ENCODE measurements at places on chromosomes 2 and 18. TPM values are rescaled to one million over a fixed set of nuclear protein-coding genes. Genes with fewer than 3 reads are reported as not detected.

DNA sequence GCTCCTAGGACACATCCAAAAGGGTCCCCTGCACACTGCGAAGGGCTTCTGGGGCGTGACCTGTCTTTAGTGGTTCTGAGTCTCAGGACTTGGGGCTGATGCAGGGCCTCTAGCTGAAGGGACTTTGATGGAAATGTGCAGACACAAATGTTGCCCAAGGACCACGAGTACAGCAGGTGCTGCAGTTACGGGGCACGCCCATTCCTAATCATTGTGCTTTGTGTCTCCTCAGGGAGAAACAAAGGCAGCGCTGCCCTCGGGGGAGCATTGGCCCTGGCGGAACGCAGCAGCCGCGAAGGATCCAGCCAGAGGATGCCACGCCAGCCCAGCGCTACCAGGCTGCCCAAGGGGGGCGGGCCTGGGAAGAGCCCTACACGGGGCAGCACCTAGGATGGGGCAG is 8.0 kb downstream of the TUBA3E start:
- no peaks in the 10 kb centered on the region for H3K36me3 ChIP-seq
- no peaks in the 10 kb centered on the region for H3K4me1 ChIP-seq
- DNase-seq: no peak
- H3K4me3 ChIP-seq: no peak overlapping the region
- H3K27ac ChIP-seq: no peak overlapping the region
- H3K27me3 ChIP-seq: no peaks in the 10 kb centered on the region

DNA sequence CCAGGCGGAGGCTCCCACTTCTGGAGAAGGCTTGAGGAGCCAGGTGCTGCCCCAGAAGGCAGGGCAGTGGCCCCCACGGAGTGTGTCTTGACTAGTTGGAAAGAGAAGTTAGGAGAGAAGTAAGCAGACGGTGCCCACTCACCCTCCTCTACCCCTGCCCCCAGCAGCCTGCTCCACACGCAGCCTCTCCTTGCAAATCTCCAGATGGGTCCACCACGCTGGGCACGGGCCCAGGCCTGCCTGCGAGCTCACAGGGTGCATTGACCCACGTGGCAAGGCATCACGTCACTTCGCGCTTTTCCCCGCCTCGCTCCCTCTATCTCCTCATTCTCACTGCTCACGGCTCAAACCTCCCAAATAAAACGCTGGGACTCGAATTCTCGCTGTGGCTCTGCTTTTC is 71.8 kb upstream of the RAB12 start:
- no peaks in the 10 kb centered on the region for H3K4me1 ChIP-seq
- H3K4me3 ChIP-seq: no peak overlapping the region
- H3K36me3 ChIP-seq: no peaks in the 10 kb centered on the region
- no peak overlapping the region for H3K27ac ChIP-seq
- no peaks in the 10 kb centered on the region for H3K27me3 ChIP-seq

CXCR2 gene
- 15.5 TPM for total RNA-seq

DNA sequence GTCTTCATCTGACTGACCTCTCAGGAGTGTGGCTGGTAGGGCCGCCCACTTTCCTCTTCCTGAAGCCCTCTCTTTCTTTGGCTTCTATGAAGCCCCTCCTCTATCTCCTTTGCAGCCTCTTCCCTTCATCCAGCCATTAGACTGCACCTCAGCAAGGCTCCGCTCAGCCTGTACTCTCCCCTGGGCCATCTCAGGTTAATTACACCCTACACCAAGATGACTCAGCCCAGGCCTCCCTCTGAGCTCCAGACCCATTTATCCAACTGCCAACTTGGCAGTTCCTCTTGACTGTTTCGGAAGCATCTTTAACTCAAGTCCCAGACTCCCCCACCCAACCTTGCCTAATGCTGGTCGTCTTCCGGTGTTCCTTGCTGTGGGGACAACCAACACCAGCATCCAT is 5.8 kb upstream of the WNT6 start:
- H3K27ac ChIP-seq: no peak overlapping the region
- peaks cover 15% of the 10 kb centered on the region for H3K4me1 ChIP-seq
- peaks cover 98% of the 10 kb centered on the region for H3K27me3 ChIP-seq
- DNase-seq: no peak
- no peak overlapping the region for H3K4me3 ChIP-seq
- no peaks in the 10 kb centered on the region for H3K36me3 ChIP-seq

GRCh38 chr2:53640466-53640865 is 127.1 kb upstream of the CHAC2 start:
- H3K36me3 ChIP-seq: no peaks in the 10 kb centered on the region
- H3K27me3 ChIP-seq: no peaks in the 10 kb centered on the region
- no peak overlapping the region for H3K27ac ChIP-seq
- no peak for DNase-seq
- H3K4me3 ChIP-seq: no peak overlapping the region
- H3K4me1 ChIP-seq: no peaks in the 10 kb centered on the region

CPO gene
- not detected for total RNA-seq

SERPINB10 gene
- total RNA-seq: not detected

Measured in esophagus squamous epithelium (tissue), 5 donors.